ENCODE measurements at places on chromosomes 13 and 19.
A peak's percentile ranks its signal among the peaks of the same experiment; 100 is the strongest.

GRCh38 chr19:31347828-31348392 is 1.3 kb downstream of the TSHZ3 start:
- peak; percentile 48 for DNase-seq

- peak; percentile 28 for DNase-seq
These were observed 96.3 kb upstream of the TNFSF11 start for GRCh38 chr13:42477596-42478190.

DNA sequence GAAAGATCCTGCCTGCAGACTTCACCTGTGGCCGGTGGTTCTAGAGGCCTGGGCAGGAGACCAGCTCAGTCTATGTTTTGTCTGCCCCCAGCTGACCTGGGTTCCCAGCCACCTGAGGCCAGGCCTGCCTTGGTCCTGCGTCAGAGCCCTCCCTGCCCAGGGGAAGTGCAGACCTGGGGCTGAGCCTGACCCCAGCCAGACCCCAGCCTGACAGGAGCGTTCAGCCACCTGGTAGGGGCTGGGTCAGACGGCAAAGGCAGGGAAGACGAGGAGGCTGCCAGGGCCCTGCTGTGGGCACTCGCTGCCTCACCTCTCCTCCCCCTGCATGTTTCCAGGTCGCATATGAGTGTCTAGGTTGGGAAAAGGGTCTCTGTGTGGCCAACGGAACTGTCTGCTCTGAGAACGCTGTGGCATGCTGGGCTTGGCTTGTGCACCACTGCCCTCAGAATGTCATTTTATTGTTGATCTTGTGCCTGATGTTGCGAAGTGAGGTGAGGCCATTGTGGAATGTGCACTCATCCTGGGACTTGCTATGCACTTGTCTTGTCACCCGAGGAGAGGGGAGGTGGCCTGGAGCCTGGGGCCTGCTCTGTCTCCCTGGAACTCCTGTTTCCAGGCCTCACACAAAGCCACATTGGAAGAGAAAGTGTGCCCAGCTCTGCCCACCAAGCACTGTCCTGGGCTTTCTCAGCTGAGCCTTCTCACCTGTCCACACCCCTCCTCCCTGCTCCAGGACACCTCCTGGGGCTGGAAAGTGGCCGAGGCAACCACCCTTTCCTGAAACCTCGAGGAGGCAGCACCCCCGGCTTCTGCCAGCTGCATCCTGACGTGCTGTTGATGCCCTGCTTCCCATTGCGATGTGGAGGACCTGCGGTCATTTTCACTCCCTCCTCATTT is 15.2 kb upstream of the MCF2L start:
- DNase-seq: no peak

- no peak for DNase-seq
These were observed 10.2 kb downstream of the N4BP2L2 start for GRCh38 chr13:32528358-32528757.

GRCh38 chr13:111912991-111913760 is 153.8 kb upstream of the SOX1 start:
- no peak for DNase-seq

DNA sequence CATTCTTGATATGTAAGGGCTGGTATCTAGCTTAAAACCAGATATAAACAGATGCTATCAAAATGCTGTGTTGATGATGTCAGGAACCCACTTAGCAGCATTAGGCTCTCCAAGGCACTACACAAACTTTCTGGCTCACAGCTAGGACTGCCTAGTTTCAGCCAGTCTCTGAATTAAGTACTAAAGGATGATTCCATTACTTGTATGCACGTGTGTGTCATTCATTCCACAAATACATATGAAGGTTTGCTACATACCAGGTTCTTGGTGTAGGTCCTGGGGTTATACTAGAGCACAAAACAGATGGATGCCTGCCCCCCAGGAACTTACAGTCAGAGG is 151.5 kb downstream of the RGCC start:
- peak; percentile 57 for DNase-seq

DNA sequence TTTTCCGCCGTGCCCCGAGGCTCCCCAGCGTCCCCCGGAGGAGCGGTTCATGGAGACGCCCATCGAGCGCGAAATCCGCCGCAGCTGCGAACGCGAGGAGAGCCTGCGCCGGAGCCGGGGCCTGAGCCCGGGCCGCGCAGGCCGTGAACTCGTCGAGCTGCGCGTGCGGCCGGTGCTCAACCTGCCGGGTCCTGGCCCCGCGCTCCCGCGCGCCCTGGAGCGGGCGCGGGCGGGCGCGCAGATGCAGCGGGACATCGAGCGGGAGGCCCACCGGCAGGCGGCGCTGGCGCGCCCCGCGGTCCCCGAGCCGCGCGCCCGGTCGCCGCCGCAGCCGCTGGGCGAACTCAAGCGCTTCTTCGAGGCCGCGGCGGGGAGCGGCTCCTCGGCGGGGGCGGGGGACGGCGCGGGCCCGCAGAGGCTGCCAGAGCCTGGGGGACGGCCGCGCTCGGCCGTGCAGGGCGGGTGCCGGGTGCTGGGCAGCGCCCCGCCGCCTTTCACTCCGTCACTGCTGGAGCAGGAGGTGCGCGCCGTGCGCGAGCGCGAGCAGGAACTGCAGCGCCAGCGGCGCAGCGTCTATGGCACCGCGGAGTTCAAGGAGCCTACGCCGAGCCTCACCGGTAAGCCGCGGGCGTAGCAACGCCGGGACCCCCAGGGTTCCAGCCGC is 807 bp downstream of the MISP3 start:
- DNase-seq: no peak

DNA sequence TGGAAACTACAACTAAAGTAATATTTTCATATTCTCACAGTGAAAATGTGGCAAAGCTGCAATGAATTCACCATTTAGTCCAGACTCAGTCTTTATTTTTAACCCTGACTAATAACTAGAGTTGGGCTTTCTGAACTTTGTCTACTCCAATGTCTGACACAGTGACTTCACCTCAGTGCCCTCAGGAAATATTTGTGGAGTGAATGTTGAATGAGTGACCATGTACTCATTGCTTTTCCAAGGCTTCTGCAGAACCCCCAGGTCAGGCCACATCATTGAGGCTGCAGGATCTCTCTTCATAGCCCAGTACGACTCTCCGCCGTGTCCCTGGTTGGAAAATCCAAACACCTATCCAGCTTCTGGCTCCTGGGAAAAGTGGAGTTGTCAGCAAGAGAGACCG is 1.8 kb downstream of the ZNF175 start:
- DNase-seq: no peak

GRCh38 chr19:48719263-48720171 is at the start of gene MAMSTR:
Gene MAMSTR, minus strand, starts transcription at chr19:48719725. Its CDS starts 694 bp downstream, at chr19:48719031.
- DNase-seq: no peak

GRCh38 chr13:104577071-104577815 is 1511.0 kb upstream of the SLC10A2 start:
- DNase-seq: peak; percentile 11

- peak; percentile 33 for DNase-seq
These were observed 71.4 kb upstream of the CLDN10 start for GRCh38 chr13:95480791-95481780.

DNA sequence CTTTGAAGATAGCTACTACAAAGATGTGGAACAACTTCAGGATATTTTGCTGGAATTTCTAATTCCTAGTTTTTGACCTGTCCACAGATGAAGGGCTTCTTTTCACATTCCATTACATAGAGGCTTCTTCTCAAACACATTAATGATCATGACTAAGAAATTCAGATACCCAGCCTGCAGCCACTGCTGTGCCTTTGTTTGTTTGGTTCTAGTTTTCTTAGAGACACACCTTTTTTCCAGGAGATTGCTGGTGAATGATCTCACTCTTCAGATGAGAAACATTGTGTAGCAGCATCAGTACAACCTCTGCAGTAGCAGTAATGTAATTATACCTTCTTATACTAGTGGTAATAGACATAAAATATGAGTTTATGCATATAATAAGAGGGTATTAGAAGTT is 5.0 kb downstream of the TDRD3 start:
- DNase-seq: no peak

DNA sequence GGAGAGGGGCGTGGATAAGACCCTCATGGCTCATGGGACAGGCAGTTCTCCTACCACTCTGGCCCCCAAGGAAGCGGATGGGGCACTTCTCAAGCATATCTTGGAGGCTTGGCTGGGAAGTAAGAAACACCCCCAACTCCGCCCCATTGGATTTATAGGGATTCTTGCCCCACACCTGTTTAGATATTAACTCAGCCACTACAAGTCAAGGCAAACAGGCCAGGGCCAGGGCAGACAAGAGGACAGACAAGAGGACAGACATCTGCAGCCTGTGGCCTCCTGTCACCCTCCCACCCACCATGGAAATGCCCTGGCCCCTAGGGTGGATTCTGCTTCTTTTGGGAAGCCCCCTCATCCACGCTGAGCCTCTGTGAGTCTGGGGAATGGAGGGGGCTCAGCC is 24.1 kb downstream of the RDH8 start:
- no peak for DNase-seq

- no peak for DNase-seq
These were observed 1.1 kb upstream of the CYP4F3 start for GRCh38 chr19:15639596-15639995.

DNA sequence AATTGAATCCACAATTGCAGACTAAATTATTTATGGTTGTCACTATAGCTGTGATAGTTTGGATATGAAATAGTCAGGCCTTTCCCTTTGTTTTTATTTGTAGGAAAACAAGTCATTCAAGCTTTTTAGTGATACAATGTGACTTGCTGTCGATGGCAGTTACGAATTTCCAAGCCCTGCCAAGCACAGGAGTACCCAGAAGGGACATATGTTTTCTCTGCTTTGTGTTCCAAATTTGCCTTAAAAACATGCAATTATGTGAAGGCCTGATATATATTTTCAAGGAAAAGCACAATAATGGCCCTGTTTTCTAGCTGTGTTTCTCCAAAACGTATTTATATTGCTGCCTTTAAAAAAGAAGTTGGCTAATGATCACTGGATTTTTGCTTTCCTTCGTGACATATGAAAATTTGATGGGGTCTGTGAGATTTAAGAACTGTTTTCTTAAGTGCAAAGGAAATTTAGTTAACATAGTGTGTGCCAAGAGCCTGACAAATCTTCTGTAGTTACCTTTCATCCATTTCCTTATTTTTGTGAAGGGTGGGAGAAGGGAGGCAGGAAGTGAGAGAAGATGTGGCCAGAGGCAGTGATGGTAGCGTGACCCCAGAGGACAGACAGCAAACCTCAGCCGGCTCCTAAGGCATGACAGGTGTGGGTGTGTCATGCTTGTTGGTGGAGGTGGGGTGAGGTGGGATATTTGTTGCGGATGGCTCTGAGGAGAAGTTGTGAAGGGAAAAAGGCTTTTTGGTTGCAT is 79.6 kb downstream of the TEX26 start:
- no peak for DNase-seq

DNA sequence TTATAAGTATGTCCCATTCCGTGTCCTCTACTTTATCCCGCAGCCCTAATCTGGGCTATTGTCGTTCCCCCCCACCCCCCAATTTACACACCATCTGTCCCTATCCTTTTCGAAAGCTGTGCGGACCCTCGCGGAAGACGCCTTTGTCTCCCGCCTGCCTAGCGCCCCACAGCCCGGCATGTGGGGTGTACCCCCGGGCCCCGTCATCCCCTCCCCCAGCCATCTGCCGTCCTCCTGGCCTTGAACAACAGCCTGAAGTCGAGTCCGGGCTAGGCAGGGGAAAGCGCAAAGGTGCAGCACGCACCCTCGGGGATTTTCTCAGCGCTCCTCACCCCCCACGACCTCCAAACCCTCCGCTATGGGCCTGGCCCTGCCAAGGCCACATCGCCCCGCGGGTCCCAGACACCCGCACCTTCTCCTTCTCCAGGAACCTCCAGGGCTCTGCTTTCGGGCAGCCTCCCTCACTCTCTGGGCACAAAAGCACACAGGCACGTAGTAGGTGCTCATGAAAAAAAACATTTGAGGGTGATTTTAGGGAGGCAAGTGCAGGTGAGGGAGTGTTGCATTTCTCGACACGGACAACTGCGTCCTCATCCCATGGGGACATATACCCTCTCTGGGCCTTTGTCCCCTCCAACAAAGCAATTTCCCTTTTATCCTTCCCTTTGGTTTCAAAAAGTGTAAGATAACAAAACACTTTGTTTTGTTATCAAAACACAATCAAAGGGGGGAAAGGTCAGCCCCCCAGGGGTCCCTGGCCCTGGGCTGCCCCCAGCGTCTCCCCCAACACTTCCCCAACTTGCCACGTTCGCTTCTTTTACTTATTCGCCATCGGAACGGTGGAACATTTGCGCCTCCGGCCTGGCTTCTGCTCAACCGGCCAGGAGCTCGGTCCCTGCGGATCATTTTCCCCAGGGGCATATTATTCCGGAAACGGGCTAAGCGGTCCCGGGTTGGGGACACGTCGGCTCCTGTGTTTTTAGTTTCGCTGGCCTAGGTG is 16.4 kb downstream of the CCDC124 start:
- DNase-seq: no peak

DNA sequence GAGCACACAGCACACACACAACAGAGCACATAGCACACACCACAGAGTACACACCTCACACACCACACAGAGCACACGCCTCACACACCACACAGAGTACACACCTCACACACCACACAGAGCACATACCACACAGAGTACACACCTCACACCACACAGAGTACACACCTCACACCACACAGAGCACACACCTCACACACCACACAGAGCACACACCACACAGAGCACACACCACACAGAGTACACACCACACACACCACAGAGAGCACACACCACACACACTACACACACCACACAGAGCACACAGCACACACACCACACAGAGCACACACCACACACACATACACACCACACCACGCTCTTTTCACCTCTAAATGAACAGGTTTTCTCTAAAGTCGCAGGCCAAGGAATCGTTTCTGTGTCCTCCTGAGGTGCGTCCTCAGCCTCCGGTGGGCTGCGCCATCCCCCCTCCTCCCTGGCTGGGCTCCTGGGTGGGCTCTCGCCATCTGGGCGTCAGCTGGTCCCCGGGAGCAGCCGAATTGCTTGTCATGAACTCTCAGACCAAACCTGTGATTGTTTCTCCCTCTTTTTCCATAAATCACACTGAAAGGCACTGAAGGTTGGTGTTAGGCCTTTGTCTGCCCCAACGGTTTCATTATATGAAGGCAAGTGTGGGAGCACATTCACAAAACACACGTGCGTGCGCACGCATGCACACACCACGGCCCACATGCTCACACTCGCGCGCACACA is 37.4 kb downstream of the TMEM255B start:
- DNase-seq: no peak

DNA sequence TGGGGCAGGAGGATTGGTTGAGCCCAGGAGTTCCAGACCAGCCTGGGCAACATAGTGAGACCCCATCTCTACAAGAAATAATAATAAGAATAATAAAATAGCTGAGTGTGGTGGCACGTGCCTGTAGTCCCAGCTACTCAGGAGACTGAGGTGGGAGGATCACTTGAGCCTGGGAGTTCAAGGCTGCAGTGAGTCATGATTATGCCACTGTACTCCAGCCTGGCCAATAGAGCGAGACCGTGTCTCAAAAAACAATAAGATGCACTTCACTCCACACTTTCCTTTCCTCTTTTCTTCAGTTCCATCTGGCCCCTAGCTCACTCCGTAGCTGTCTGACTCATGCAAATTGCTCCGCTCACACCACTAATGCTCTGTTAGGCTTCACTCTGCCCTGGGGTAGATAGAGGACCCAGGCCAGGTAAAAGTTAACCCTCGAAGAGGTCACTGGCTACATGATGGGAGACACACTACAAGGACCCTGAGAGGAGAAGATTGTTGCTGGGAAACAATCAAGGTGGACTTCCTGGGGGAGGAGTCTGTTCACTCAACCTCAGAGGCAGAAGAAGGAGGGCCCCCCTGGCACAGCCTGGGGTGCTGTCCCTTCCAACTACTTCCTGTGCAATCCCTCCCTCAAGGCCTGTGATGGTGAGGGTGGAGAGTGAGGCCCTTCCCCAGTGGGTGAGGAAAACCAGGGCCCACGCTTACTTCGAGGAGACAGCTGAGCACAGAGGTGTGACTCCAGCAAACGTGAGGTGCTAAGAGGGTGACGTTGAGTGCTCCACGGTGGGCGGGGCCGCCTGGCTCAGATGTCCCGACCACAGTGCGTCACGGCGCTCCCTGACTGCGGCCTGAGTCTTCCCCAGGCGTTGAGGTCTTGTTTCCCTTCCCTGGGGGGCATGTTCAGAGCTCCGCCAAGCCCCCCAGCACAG is 8.8 kb upstream of the TNFSF9 start:
- no peak for DNase-seq
